Caudate nucleus (tissue), 63 donors: ENCODE measurements at places on chromosomes 12 and 14.

DNA sequence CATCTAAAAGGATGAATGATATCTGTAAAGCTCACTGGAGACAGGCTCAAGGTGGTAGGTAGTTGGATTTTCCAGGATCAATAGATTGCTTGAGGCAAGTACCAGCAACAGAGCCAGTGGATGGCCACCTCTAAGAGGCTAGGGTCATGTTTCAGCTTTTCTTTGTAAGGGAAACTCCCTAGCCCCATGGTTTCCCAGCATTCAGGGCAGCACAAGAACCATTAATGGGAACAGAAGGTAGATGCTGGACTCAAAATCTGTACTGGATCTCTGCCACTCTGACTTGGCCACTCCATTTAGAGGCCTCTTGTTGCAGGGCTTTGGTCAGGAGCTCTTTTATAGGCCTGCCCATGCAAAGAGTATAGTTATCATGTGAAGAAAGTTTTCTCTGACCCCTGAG is 76.1 kb upstream of the DYRK2 start:
- no peak for DNase-seq

- no peak for DNase-seq
Measured at GRCh38 chr12:130124106-130124505, 38.2 kb upstream of the FZD10 start.

DNA sequence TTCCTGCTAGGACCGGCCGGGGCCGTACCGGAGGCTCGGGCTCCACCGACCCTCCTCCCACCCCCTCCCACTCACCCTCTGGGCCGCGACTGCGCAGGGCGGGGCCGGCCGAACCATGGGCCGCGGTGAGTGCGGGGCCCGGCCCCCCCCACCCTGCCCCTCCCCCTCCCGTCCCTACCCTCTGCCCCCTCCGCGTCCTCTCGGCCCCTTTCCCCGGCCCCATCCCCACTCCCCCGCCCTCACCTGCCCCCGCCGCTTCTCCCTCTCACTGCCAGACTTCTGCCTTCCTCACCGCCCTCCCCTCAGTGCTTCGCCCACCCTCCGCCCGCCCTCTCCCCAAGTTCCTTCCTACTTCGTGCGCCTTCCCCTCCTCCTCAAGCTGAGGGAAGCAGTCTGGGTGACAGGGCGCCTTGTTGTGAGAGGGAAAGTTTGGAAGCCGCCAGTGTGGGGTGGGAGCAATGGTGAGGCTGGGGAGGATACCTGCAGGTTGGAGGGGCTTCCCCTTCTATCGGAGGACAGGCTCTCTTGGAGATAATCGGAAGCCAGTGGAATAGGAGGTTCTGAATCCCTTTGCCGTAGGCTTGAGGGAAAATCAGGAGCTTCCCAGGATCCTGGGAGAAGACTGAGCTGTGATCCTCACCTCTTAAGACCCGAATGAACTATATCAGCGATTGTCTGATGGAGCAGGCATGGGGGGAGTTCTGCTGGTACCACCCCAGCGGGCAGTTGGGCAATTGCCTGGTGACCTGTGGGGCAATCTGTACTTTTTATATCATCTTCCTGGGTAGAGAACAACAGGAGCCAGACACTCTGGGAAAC is 472 bp downstream of the MBD6 start:
- no peak for DNase-seq

GRCh38 chr12:79191391-79191790 is 326.8 kb downstream of the SYT1 start:
- DNase-seq = no peak

DNA sequence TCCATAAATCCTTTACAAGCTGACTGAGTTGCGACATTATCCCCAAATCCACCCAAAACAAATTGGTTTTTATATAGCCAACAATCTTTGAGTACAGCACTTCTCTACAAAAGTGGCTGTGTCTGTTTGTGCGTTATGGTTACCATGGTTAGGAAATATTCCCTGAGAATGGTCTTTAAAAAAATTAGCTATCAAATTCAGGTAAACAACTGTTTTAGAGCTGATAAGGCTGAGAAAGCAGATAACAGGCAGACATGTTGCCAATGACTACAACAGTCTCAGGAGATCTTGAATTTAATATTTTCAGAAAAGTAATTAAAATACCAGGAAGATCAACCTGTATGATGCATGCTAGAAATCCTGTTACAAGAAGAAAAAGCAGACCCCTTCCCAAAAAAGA is 248.0 kb downstream of the RASSF9 start:
- DNase-seq = no peak

- DNase-seq = no peak
Measured at GRCh38 chr14:90518941-90519256, 122.1 kb downstream of the CALM1 start.

DNA sequence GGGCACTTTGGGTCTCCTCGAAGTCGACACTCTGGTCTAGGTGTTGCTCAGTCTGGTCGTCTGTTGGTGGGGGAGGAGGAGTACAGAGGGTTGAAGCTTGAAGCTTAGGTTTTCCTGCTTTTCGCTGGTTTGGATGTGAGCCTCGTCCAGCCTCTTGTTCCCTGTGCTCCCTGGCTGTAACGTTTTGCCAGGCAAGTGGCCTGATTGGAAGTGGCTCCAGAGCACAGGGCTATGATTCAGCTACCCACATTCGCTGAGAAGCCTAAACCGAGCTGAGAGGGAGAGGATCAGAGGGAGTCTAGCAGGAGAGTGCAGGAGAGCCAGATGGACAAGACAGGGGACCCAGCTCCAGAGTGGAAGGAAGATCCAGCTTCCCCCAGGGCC is 6.1 kb downstream of the HOXC10 start:
- no peak for DNase-seq

- no peak for DNase-seq
Measured at GRCh38 chr12:105341010-105341409, 10.5 kb downstream of the C12orf75 start.

- no peak for DNase-seq
Measured at GRCh38 chr14:91361233-91361811, 56.3 kb downstream of the CCDC88C start.

DNA sequence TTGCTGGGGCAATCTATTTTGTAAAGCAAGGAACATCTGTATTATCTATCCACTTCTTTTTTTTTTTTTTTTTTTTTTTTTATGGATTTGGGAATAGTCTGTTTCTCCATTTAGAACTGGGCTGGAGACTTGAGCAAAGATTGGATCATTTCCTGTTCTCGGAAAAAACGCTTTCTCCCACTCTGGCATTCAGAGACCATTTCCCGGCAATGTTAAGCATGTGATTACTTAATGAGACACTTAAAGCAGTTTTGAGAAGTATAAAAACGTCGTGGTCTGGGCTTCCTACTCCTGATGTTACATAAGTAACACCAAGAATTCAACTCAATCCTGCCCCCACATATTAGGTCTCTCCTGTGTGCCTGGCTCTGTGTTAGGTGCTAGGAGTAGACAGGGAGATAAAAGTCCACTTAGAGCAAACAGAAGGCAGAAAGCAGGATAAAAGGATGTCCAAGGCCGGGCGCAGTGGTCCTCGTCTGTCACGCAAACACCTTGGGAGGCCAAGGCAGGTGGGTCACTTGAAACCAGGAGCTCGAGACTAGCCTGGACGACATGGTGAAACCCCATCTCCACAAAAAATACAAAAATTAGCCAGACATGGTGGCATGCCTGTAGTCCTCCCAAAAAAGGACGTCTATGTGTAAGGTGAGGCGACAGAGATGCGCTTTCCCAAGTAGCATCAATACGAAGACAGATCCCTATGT is 152.1 kb upstream of the GSC start:
- no peak for DNase-seq

DNA sequence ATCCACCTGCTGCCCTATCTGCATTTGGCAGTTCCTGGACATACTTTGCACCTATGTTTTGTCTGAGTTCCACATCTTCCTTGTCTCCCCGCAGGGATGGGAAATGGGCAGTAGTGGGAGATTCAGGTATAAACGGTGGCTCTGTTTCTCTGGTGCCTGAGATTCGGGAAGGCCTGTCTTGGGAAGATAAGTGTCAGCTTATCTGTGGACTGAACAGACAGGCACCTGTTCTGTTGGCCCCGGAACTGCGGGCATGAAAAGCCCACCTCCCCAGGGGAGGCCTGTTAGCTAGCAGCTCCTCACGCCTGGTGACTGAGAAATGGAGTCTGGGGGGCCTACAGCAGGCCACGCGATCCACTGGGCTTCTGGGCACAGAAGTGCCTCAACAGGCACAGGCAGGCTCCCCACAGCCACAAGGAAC is 5.8 kb downstream of the PHB2 start:
- no peak for DNase-seq

- DNase-seq = no peak
Measured at GRCh38 chr12:115051378-115051777, 367.4 kb upstream of the TBX3 start.

- DNase-seq = no peak
Measured at GRCh38 chr14:64639340-64639821, 64.8 kb upstream of the PLEKHG3 start.

- no peak for DNase-seq
Measured at GRCh38 chr14:76936483-76936882, 92.0 kb downstream of the IRF2BPL start.

- DNase-seq = no peak
Measured at GRCh38 chr12:3294481-3294911, 196.5 kb upstream of the PRMT8 start.

DNA sequence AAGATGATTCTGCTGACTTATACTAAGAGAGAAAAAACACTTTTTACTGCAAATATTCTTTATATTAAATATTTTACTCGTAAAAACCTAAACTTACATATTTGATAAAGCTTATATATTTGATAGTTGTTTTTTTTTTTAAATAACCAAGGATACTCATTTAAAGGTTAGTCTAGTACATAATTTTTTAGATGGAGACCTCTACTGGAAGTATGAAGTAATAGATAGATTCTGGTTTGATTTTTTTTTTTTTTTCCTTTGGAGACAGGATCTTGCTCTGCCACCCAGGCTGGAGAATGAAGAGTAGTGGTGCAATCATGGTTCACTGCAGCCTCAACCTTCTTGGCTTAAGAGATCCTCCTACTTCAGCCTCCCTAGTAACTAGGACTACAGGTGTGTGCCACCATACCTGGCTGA is 16.4 kb downstream of the ARID2 start:
- DNase-seq = no peak

GRCh38 chr14:82419933-82420332 is 886.3 kb upstream of the SEL1L start:
- DNase-seq = no peak

DNA sequence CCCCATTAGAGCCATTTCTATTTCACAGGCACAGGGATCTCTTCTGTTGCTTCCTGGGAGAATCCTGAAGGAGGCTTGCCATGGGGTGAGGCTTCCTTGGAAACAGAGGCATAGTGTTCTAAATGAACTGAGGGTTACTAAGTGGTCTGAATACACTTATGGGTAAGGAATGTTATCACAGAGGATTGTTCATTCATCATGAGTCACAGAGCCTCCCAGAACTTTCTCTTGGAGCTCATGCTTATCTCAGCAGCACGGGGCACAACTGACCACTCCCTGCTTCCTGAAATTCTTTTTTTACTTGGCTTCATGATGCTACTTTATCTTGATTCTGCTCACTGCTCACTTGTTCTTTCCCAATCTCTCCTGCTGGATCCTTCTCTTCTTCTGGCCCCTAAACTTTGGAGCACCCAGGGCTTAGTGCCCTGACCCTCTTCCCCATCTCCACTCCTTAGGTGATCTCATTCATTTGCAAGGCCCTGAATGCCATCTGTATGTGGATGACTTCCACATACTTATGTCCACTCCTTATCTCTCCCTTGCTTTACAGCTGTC is 57.9 kb downstream of the ANO6 start:
- no peak for DNase-seq

GRCh38 chr12:103632554-103633216 is 45.6 kb downstream of the STAB2 start:
- DNase-seq = no peak

DNA sequence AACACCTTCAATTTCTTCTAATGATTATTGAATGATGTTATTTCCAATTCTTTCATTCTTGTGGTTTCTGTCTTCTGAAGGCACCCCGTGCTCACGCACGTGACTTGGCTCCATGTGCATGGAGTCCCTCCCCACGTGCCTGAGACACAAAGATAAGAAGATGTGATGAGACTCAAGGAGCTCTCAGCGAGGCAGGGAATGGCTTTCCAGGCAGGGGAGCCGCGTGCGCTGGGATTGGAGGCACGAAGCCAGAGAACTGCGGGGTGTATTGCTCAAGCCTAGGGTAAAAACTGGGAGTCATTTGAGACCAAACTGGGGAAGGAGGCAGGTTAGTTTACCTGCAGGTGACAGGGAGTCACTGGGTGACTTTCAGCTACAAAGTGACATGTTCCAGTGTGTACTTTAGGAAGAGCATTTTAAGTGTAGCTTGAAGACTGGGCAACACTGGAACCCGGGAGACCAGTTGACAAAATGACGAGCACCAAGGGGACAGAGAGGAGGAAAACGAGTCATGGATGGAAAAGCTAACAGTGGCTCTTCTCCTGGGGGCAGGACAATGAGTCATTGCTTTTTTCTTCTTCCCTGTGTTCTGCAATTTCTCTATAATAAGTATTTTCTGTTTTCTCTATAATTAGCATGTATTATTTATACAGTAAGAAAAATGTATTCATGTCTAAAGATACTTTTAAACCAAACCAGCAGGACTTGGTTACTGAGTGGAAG is 311.7 kb upstream of the FKBP4 start:
- no peak for DNase-seq

DNA sequence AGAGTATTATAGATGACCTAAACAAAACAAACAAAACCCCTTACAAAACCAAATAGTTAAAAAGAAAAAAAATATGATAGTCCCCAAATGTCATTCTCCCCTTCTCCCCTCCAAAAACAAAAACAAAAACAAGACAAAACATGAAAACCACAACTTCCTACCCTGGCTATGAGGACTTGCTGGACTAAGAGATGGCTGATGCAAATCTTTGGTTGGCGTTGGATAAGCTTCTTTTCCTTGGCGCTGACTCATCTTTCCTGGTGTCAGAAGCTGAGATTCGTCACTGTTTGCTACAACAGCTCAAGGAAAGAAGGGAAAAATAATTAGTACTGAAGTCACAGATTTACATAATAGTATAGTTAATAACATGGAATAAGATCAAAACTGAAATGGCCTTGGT is 102.5 kb upstream of the BBS10 start:
- no peak for DNase-seq

DNA sequence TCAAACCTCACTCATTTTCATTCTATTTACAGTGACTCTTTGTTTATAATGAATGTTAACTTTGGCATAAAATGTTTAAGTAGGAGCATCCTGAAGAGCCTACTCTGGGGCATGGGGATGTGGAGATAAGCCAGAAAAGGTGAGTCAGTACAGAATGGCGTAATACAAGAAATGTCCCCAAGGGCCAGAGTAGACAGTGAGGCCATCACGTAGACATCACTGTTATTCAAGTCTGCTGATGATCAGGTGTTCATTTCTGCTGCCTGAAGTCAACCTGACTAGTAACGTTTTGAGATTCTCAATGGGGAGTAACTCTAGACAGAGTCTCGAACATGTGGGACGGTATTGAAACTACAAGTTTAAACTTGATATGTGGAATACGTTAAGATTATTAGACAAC is 47.6 kb upstream of the PKP2 start:
- DNase-seq = no peak

GRCh38 chr12:48160807-48161206 is 3.5 kb upstream of the ASB8 start:
- DNase-seq = peak; percentile 10

DNA sequence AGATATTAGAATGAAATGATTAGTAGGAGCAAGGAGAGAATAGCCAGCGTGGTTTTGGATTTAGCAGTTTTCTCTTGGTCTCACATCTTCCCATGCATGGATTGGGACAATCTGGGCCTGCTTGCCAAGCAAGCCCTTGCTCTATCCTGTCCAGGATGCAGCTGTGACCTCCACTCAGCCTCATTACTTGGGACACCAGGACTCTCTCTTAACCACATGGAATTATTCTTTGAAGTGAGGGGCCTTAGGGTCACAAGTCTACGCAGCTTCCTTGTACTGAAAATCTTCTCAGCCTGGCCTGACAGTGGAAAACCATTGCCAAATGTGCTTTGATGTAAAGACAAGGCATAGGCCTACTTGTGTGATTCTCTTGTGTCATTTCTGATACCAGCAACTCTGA is 28.0 kb upstream of the DCN start:
- no peak for DNase-seq
